Aorta (tissue), 5 donors: ENCODE measurements at places on chromosomes 2 and 18. TPM values are rescaled to one million over a fixed set of nuclear protein-coding genes. Genes with fewer than 3 reads are reported as not detected.

Gene DNAJC5G
- 2.3 TPM for polyA plus RNA-seq

Gene CTLA4
- polyA plus RNA-seq: not detected

- H3K36me3 ChIP-seq: no peaks in the 10 kb centered on the region
- no peaks in the 10 kb centered on the region for H3K4me1 ChIP-seq
- no peak for DNase-seq
Measured at GRCh38 chr2:57141269-57141668, 905.3 kb upstream of the VRK2 start.

- H3K4me1 ChIP-seq: no peaks in the 10 kb centered on the region
- no peak overlapping the region for H3K4me3 ChIP-seq
- no peak overlapping the region for H3K27ac ChIP-seq
- DNase-seq: no peak
- H3K27me3 ChIP-seq: no peaks in the 10 kb centered on the region
Measured at GRCh38 chr2:133262893-133263292, 305.4 kb downstream of the NCKAP5 start.

DNA sequence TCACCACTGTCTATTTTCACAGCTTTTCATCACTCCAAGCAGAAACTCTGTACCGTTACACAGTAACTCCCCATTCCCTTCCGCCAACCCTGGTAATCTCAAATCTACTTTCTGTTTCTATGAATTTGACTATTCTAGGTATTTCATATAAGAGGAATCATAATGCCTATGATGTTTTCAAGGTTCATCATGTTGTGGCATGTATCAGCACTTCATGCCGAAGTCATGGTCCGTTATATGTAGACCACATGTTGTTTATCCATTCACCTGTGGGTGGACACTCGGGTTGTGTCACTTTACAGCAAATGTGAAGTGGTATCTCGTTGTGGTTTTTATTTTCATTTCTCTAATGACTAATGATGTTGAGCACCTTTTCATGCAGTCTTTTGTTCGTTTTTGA lies 21.6 kb downstream of the CPSF3 start:
- H3K27me3 ChIP-seq: no peaks in the 10 kb centered on the region
- H3K4me3 ChIP-seq: no peak overlapping the region
- H3K4me1 ChIP-seq: no peaks in the 10 kb centered on the region
- H3K27ac ChIP-seq: no peak overlapping the region
- no peaks in the 10 kb centered on the region for H3K36me3 ChIP-seq
- no peak for DNase-seq

DNA sequence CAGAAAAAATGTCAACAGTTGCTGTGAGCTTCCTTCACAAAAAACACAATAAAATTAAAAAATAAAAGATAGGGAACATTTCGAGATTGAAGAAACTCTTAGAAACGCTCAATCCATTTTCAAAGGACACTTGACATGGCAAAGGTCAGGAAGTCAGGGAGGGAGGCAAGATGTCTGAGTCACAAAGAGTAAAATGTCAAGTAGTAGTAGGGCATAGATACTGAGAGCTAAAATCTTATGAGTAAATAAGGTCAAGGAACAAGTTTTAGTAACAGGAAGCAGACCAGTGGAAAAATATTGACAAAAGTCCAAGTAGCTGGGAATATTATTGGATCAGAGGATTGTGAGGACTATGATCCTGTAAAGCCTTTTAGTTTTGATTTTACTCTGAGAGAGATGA lies 495.6 kb downstream of the TMX3 start:
- no peak overlapping the region for H3K4me3 ChIP-seq
- no peak overlapping the region for H3K27ac ChIP-seq
- H3K4me1 ChIP-seq: no peaks in the 10 kb centered on the region

DNA sequence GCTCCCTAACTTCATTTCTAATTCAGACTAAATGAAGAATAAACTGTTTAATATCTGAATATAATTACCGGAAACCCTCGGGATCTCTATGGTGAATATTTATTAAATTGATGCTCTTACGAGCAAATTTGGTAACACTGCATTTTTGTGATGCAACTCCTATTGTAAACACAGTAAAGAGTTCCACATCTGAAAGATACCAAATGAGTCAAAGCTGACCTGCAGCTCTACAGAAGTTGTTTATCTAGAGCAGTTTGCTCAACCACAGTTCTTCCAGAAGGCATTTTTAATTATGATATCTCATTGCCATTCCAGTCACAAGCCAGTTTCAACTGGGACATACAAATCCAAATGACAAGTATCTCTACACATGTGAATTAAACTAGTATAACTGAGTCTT lies 129.7 kb downstream of the PKP4 start:
- no peaks in the 10 kb centered on the region for H3K4me1 ChIP-seq
- no peak overlapping the region for H3K27ac ChIP-seq
- no peaks in the 10 kb centered on the region for H3K36me3 ChIP-seq
- no peak for DNase-seq
- no peak overlapping the region for H3K4me3 ChIP-seq
- H3K27me3 ChIP-seq: no peaks in the 10 kb centered on the region
